ENCODE measurements at places on chromosomes 1 and 21.
A peak's percentile ranks its signal among the peaks of the same experiment; 100 is the strongest.

GRCh38 chr1:31793586-31794285 is 22.1 kb downstream of the SPOCD1 start:
- no peak for DNase-seq

GRCh38 chr1:81847063-81847462 is 46.3 kb downstream of the ADGRL2 start:
- no peak for DNase-seq

GRCh38 chr1:41513383-41513735 is 28.9 kb upstream of the EDN2 start:
- DNase-seq, result no peak

DNA sequence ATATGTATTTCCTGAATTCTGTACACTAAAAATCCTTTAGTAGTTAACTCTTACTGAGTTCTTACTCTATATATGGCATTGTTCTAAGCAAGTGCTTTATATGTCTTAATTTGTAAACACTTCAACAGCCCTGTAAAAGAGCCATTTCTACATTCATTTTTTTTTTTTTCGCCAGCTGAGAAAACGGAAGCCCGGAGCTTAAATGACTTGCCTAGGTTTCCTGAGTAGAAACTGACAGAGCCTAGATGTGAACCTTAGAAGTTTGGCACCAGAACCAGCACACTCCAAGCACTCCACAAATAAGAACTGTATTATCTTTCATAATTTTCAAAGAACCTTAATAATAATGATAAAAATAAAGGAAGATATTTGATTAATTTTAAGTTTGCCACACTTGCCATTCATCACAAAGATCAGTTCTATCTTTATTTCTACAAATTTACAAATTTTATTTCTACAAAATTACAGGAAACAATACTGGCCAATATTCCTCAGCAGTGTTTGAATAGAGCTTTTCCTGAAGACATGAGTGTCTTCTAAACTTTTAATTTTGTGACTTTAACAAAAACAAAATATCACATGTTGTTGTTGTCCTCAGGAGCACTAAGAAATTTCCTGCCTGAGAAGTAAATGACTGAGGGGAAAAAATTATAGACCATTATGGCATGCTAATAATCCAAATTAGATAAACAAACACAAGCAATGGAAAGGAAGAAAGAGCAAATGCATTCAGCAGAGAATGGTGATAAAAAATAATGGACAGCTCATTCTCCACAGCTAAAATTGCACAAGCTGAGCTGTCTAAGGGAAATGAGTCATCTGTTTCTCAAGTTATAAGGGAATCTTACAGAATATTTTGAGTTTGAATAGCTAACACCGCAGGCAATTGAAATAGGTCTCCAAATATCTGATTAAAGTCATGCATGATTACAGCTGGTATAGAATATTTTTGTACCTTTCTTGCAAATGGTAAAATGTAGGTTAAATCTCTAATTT is 71.2 kb downstream of the DPYD start:
- DNase-seq, result no peak

- no peak for DNase-seq
These were observed 33.6 kb upstream of the THEM4 start for GRCh38 chr1:151942882-151943281.

- DNase-seq, result no peak
These were observed 108.2 kb upstream of the OLIG2 start for GRCh38 chr21:32917362-32918135.

GRCh38 chr21:36677443-36677842 is 21.5 kb upstream of the SIM2 start:
- DNase-seq, result no peak

GRCh38 chr21:37862536-37862935 is 53.7 kb downstream of the KCNJ6 start:
- DNase-seq, result peak; percentile 57

- DNase-seq, result no peak
These were observed 805 bp downstream of the NRIP1 start for GRCh38 chr21:15063814-15064575.

DNA sequence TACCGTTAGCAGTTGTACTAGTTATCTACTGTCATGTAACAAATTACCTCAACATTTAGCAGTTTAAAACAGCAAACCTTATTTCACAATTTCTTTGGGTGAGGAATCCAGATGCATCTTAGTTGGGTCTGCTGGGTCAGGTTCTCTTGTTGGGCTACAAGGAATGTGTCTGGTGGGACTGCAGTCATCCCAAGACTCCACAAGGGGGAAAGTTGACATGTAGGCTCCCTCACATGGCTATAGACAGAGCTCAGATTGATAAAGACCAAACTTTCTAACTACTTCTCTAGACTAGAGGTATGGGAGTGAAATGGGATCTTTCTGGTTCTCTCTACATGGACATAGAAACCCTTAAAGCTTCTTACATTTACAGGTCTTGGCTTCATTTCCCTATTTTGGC is 160.9 kb downstream of the UCK2 start:
- no peak for DNase-seq

- no peak for DNase-seq
These were observed 118.1 kb upstream of the GADD45A start for GRCh38 chr1:67566803-67567377.

GRCh38 chr1:113390871-113391648 is 745 bp downstream of the MAGI3 start:
- peak; percentile 45 for DNase-seq

DNA sequence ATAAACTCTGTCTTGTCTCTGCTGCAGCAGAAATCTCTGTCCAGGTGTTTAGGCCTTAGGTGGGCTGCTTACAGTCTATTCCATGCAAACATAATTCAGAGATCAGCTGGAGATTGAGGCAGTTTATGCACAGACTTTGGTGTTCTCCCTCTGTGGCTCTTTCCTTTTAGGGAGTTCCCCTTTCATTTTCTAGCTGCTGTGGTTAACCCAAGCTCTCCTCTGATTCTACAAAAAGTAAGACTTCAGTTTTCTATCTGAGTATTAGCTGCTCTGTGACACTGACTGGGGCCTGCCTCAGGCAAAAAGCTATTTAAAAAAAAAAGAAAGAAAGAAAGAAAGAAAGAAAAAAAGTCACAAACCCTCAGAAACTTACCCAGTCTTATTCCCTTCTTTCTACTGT is 211.1 kb downstream of the CAMTA1 start:
- DNase-seq, result no peak

- DNase-seq, result no peak
These were observed 54.4 kb upstream of the SPOCD1 start for GRCh38 chr1:31870086-31870736.

GRCh38 chr1:197924516-197925123 is 7.4 kb downstream of the LHX9 start:
- peak; percentile 66 for DNase-seq

DNA sequence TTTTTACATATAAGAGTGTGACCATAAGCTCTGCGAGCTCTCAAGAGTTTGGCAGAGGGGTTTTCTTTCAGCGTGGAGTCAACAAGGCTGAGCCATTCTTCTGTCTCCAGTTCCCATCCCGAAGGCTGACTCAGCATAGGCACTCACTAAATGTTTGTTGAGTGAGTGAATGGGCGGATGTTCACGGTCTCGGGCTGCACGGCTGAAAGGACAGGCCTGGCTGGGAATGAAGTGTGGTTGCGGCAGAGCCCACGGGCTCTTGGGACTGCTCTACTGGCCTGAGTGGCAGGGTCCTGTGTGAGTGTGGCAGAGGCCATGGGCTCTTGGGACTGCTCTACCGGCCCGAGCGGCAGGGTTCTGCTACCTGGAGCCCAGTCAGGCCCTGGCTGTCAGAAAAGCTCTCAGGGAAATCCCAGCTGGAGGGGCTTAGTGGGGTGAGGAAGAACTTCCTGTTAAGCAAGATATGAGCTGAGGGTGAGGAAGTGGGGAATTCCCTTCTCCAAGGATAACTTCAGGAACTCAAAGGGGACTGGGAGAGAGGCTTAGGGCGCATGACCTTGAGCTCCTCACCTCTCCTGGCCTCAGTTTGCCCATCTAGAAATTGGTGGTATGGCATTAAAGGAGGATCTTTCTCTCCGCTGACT is 56.6 kb upstream of the C1orf174 start:
- no peak for DNase-seq

GRCh38 chr1:53642215-53642555 is 96.8 kb downstream of the GLIS1 start:
- no peak for DNase-seq

GRCh38 chr1:209829716-209830115 is 1.9 kb downstream of the UTP25 start:
- no peak for DNase-seq

- no peak for DNase-seq
These were observed 194.6 kb downstream of the SLC45A1 start for GRCh38 chr1:8512504-8512903.

- peak; percentile 75 for DNase-seq
These were observed 82.2 kb downstream of the LMO4 start for GRCh38 chr1:87410776-87411480.

DNA sequence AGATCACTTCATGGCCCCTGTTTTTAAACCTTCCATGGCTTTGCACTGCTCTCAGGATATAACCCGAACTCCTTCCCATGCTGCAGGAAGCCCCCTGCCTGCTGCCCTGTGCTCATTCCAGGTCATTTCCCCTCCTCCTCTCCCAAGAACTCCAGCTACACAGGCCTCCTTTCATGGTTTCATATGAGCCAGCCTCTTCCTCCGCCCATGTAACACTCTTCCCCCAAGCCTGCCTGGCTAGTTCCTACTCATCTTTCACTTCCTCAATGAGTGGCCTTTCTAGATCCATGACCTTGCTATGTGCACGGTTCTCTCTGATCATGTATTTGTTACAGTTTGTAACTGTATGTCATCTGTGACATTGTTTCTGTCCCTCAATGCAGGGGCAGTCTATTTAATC is 3.1 kb upstream of the NCF2 start:
- no peak for DNase-seq

All from NCI-H446 (cell line).